ENCODE measurements at places on chromosomes 16 and 17.
A peak's percentile ranks its signal among the peaks of the same experiment; 100 is the strongest.

DNA sequence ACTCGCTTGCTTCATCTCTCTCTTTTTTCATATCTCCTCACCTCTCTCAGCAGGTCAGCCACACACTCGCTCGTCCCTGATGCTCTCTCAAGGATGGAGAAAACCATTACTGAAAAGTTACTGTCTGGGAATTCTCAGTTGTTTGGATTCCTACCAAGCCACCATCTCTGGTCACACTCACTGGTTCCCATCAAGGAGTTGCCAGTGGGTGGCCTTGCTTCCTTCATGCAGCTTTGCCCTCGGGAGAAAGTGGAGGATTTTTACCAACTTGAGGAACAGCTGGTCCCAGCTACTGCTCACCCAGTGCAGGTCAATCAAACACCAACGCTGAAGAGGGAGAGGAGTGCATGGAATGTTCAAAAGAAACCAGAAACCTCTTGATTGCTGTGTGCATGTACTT is 25.3 kb downstream of the MEOX1 start:
- DNase-seq: no peak

DNA sequence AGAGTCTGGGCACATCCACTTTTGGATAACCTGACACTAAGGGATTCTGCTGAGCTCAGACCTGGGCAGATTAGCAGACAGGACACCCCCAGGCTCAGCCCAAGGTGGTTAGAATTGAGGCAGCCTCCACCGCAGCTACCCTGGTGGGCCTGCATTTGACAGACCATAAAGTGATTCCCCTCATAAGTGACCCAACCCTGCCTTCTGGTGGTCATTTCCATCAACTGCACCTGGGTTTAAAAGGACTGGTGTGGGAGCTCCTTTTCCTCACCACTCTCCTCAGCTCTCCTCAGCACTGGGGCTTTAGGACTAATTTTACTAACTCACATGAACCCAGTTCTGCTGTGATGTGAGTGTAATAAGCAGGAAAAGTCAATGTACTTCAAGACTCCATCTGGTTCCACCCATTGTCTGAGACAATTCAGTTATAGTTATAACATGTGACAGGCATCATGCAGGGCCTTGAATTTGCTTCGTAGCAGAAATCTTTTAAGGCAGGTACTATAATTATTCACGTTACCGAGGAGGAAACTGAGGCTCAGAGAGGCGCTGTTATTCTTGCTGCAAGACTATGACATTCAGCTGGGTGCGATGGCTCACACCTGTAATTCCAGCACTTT is 42.5 kb downstream of the MYH3 start:
- DNase-seq: peak; percentile 38

DNA sequence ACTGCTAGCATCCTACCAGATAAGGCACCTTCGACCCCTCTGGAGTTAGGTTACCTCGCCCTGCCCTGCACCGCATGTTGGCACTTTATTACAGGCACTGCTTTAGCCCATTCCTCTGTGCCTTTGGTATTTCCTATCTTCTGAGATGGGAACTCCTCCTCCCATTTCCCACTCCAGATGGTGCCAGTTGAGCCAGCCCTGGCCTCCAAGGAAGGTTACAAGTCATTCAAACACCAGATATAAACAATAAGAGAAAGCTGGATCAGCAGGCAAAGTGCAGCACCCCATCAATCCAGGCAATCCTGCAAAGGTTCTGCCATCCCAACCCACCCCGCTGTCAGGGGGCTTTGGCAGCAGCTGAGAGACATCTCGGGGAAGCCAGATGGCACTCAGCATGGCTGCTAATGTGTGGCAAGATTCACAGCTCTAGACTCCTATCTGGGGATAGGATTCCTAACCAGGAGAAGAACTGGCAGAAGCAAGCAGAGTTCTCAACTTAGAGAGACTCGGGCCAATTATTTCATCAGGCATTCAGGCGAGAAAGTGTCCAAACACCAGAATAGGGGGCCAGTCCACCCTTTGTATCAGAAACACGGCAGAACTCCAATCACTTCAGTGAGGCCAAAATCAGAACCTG is 113.0 kb downstream of the COPRS start:
- no peak for DNase-seq

- no peak for DNase-seq
These were observed 97.2 kb downstream of the NOG start for GRCh38 chr17:56690441-56691291.

GRCh38 chr16:78227855-78228254 is 128.4 kb downstream of the WWOX start:
- no peak for DNase-seq

DNA sequence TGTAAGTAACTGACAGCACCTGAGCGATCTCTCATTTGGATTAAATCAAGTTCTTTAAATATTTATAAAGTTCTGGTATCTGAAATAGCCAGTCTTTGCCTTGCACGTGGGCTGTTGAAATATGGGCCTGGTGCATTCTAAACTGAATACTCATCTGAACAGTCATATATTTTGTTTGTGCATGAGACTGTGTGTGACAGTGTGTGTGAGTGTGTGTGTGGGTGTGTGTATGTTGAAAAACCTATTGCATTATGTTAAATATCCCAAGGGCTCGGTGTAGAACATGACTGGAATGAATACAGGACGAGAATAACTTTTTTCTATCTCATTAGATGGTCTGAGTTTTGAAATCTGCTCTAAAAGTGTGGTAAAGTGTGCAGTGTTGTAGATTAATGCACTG is 82.4 kb upstream of the TOX3 start:
- DNase-seq: no peak

GRCh38 chr16:3856367-3857141 is 24.0 kb downstream of the CREBBP start:
- no peak for DNase-seq

- no peak for DNase-seq
These were observed 35.2 kb upstream of the GOSR2 start for GRCh38 chr17:46887717-46888116.

DNA sequence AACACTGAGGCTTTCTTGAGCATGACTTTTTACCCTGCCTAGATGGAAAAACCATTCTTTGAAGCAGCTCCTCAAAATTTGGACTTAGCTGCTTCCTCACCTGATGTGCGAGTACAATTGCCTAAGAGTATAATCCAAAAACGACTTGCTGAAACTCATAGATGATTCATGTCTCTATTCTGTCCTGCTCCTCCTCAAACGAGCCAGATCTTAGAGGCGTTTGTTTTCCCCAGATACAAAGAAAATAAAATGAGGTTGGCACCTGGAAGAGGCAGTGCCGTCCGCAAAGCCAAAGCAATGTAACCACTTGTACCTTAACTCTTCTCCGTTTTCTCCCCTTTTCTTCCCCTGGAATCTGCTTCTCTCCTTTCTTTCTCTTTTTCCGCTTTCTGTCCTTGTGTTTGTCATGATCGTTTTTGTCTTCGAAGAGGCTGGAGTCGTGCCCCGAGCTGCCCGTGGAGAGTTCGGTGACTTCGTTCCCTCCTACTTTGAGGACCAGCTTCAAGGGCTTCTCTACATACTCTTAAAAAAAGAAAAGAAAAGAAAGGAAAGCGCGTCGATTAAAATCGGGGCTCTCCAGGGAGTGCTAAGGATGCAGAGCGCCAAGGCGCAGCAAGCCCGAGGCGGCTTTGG is 895 bp downstream of the BRD7 start:
- no peak for DNase-seq

GRCh38 chr17:48908853-48909394 is 717 bp downstream of the UBE2Z start:
- peak; percentile 82 for DNase-seq

- DNase-seq: no peak
These were observed 8.5 kb downstream of the KRTAP1-5 start for GRCh38 chr17:41018541-41018940.

GRCh38 chr17:40500709-40501108 is 714 bp downstream of the TNS4 start:
- DNase-seq: no peak

DNA sequence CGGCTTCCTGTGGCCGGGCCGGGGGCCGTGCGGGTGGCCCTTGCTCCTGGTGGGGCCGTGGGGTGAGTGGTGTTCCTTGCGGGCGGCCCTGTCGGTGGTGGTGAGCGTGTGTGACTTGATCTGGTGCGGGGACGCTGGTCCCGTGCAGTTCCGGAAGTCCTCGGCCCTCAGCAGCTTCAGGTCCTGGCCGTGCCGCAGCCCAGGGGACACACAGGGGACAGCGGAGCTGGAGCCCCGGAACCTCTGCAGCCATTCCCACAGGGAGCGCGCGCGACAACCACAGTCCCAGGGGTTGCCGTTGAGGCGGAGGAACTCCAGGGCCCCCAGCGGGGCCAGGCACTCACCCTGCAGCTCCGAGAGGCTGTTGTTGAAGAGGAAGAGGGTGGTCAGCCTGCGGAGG is 88.4 kb downstream of the RTN4RL1 start:
- DNase-seq: no peak

DNA sequence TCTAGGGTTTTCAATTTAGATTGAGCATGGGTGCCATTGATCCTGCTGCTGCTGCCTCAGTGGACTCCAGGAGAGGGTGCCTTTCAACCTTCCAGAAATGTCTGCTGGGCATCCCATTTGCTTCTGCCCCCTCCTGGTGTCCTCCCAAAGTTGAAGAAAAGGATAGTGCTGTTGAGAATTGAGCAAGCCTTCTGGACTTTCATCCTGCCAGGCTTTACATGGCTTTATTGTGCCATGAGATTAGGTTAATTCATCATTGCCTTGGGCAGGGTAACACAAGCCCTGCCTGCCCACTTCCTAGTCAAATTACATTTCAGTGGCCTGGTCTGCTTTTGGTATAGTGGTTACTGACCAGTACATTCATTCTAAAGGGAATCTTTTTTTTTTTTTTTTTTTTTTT is 17.9 kb upstream of the TANGO6 start:
- DNase-seq: no peak

DNA sequence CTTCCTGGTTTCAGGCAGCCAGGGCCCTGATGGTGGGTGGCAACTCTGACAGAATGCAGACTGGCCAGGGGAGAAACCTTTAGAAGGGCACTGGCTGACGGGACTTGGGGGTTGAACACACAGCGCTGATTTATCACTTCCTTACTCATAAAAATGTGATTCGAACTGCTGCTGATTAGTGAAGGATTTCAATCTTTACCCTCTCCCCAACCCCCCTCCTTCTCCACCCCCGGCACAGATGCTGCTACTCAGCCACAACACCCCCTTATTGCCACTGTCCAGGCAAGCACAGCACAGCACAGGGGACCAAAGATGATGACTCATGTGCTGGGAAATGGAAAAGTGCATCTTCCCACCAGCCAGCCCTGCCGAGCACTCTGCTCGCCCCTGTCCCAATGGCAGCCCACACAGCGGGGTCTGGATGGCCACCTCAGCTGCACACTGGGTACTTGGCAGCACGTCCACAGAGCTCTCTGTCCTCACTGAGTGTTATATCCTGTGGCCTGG is 70.1 kb downstream of the SMG6 start:
- DNase-seq: peak; percentile 88

GRCh38 chr17:44556166-44556831 is 985 bp upstream of the FZD2 start:
- no peak for DNase-seq

- peak; percentile 25 for DNase-seq
These were observed 169.1 kb upstream of the RPH3AL start for GRCh38 chr17:521561-522325.

GRCh38 chr16:73337373-73338296 is 289.7 kb upstream of the ZFHX3 start:
- DNase-seq: no peak

GRCh38 chr16:22220714-22221113 is 14.6 kb downstream of the EEF2K start:
- DNase-seq: no peak

GRCh38 chr17:80839511-80839941 is 152.1 kb upstream of the CHMP6 start:
- no peak for DNase-seq
